CD4-positive, alpha-beta T cell treated with Interleukin-15 for 1 hour (primary cell): ENCODE measurements at places on chromosomes 4 and X.

GRCh38 chr4:168483811-168484210 lies 3.5 kb upstream of the DDX60L start:
- no peak for DNase-seq

GRCh38 chrX:44784241-44784640 lies 59.6 kb upstream of the DUSP21 start:
- DNase-seq = no peak

- DNase-seq = peak; percentile 70
These were observed 32.9 kb downstream of the HTT-AS start for GRCh38 chr4:3041192-3042142.

- no peak for DNase-seq
These were observed 20.1 kb upstream of the TET2 start for GRCh38 chr4:105126311-105127169.

DNA sequence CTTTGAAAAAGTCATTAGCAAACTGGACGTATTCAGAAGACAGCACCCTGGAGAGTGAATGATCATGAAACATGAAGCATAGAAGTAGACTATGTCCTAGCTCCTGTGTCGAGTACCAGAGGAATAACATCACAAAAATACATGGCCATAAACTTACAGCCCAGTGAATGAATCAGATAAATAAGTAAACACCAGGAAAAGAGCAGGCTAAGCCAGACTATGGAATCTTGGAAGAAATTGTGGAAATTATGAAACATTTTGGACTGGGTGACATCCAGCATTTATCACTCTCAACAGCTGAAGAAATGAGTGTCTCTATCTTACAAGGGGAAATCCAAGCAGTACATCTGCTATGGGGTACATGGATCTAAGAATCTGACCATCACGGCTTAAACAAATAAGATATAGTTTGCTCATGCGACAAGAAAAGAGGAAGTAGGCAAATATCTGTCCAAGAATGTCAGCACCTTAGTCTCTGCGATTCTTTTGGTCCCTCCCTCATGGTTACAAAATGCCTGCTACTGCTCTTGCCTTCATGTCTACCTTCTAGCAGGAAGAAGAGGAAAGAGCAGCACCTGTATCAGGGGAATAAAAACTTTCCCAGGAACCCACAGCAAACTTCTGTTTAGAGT lies 481.5 kb downstream of the BCOR start:
- DNase-seq = no peak

- no peak for DNase-seq
These were observed 15.7 kb downstream of the ADGRA3 start for GRCh38 chr4:22500128-22500611.

GRCh38 chr4:148300877-148301276 lies 141.3 kb downstream of the NR3C2 start:
- no peak for DNase-seq

DNA sequence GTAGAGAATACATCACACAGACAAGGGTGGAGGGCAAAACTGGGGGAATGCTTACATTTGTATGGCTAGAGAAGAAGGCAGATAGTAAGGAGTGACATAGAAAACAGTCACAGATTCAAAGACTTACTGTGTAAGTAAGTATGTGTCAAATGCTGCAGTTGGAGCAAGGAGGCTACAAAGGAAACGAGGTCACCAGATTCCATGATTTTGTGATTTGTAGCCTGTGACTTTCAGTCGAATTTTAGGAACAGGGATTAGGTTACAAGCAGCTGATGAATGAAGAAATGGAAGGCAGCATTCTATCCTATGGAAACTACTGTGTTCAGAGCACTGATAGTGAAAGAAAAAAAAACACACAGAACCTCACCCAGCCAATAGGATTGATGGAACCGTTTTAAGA lies 407.9 kb downstream of the IL15 start:
- DNase-seq = no peak

DNA sequence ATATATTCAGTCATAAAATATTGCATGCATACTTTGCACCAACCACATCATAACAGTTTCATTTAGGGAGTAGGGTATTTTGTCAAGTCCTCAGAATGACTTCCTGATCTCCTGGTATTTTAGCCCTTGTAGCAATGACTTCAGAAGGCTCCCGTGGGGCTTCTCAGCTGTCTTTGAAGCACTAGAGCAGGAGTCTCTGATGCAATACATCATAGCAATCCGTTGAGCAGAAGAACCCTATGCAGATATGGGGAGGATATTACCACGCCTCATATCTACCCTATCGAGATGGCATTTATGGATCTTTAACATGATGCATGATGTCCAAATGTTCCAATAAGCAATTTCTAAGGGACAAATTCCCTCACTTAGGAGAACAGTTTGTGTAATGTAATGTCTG lies 373.7 kb upstream of the FTHL17 start:
- no peak for DNase-seq

GRCh38 chrX:67654301-67654700 lies 110.5 kb downstream of the AR start:
- DNase-seq = no peak

DNA sequence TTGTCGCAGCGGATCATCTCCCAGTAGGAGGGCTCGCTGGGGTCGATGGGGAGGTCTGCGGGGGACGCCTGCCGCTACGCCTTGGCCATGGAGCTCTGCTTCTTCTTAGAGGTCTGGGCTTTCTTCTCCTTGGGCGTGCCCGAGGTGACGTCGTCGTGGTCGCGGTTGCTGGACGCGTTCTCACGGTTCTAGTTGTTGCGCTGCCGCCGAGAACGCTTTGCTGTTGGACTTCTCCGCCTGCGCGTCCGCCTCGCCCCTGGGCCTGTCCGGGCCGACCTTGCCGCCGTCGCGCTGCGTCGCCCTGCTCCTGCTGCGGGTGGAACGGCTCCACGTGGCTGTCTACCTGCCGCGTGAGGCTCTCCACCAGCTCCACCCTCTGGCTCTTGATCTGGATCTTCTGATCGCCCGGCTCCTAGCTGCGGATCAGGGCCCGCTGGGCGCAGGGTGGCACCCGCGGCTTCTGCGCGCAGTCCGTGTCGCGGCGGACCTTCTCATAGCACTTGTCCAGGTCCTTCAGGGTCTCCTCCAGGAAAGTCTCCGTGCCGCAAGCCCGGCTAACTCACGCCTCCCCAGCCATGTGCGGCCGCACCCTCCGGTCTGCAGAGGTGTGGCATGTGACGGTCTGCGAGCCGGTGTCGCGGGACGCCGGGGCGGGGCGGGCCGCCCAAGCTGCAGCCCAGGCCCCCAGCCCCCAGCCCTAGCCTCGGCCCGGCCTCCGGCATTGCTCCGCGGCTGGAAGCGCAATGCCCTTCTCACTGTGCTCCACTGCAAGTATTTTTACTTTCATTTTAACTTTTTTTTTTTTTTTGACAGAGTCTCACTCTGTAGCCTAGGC lies 40.5 kb upstream of the OGT start:
- peak; percentile 55 for DNase-seq

DNA sequence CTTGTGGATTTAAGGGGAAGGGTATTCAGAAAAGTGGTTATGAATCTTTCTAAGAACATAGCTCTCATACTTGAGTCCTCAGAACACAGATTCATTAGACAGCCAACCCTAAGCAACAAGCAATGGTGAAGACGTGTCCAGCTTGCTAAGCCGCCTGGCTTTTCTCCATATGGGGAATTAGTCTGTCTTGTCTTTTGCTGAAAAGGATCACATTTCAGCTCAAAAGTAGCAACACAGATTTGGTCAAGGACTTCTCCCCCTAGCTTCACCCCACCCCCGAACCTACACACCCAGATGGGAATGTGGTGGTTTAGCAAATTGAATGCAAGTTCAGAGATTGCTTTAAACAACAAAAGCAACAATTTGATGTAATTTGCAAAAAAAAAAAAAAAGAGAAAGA lies 103.3 kb upstream of the RASGEF1B start:
- no peak for DNase-seq

- no peak for DNase-seq
These were observed 361.4 kb downstream of the RAPGEF2 start for GRCh38 chr4:159464302-159464701.

DNA sequence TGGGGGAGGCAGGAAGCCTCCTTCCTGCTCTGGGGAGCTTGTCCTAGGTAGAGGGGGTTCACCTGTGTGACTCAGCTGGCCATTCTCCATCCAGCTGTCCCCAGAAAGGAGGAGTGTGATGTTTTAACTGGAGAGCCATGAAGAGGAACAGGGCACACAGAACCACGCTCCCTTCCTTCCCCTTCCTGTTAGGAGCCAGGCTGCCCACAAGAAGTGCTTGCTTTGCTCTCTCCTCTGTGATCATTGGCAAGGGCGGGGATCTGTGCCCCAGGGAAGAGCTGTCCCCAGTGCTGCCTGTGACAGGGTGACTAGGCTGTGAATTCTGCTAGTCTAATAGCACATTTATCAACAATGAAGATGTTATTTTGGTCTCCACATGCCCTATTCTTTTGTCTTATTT lies 169.6 kb upstream of the GATB start:
- DNase-seq = no peak

DNA sequence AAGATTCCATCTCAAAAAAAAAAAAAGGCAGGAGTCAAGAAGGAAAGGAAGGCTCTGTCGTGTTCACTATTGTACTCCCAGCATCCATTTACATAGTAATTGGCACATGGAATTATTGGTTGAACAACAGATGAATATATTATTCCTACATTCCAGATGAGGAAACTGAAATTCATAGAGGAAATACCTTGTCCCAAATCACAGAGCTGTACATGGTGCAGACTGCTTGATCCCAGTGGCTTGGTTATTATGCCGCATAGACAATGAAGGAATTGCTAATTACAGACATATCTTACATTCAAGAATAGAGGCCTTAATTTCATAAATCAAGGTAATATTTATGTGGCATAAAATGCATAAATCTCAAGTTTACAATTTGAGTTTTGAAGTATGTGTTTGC lies 63.6 kb downstream of the LDB2 start:
- DNase-seq = no peak

GRCh38 chr4:131638781-131639180 lies 1510.3 kb upstream of the PCDH10 start:
- DNase-seq = no peak

DNA sequence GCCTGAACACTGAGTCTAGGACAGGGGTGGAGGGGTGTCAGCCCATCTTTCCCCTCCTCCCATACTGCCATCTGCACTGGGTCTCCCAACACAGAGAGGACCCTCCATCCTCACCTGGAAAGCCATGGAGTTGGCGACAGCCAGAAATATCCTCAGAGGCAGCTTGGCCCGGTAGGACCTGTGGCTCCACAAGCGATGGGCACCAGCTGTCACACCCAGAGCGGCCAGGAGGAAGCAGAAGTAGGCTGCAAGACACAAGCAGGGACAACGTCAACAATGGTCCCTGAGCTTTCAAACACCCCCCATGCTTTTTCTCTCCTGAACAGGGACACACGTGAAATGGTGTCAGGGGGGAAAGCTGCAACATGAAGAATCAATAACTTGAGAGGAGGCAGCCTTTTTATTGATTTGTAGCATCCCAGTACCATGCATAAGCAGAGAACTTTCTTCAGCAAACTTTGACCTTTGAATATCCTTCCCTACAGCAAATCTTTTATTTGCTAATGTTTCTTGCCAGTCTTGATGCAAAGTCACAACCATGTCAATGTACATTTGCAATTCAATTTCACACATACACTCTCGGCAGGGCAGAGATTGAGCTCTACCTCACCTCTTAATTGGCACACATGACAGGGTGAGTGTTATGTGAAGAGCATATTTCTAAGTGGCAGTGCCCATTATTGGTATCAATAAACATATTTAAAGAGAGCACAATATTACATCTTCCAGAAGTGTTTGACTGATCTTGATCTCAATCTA lies 93.2 kb downstream of the SCD5 start:
- DNase-seq = no peak

DNA sequence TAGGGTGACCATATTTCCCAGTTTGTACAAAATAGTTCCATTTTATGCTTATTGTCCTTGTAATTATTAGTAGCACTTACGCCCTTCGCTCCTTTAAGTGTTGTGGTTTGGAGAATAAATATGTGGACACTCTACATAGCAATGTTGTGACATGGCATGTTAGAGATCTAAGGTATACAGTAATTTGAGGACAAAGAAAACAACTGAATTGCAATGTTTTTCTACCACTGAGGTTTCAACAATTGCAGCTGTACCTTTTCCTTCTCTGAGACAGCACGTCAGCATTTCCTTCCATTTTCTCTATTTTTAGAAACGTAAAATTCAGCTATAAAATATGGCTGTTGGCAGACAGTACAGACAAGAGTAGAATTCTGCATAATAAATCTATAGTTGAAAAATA lies 323.1 kb downstream of the MAPK10 start:
- no peak for DNase-seq

DNA sequence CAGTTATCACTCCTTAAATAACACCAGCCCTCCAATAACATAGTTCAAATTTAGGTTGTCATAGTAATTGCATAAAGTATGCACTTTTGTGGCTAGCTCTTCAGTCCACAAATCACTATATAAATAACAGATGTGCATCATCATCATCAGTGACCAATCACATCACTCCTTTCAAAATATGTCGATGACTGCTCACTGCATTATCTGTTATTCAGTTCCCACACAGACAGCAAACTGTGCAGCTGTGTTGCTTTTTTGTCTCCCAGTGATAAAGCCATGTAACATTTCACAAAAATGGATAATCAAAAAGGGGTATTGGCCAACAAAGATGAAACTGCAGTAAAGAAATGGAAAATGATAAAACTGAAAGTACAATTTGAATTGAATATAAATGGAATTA lies 205.4 kb downstream of the DCLK2 start:
- no peak for DNase-seq

DNA sequence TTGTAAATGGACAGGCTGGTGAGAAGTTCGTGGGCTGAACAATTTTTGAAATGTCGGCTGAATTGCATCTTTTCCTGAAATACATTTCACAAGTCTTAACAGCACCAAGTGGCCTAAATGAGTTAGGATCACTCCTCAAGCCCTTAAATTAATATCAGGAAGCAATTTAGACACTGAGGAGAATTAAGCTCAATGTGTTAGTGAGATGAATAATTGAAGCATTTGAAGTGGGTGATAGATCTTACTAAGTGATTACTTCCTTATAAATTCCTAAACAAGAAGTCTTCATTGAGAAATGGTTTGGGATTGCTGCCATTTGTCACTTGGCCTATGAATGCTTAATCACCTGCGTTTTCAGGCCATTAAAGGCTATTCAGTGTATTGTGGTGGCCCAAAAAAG lies 116.8 kb downstream of the NAA11 start:
- no peak for DNase-seq

- no peak for DNase-seq
These were observed 448.1 kb upstream of the TRAM1L1 start for GRCh38 chr4:117533501-117533900.

DNA sequence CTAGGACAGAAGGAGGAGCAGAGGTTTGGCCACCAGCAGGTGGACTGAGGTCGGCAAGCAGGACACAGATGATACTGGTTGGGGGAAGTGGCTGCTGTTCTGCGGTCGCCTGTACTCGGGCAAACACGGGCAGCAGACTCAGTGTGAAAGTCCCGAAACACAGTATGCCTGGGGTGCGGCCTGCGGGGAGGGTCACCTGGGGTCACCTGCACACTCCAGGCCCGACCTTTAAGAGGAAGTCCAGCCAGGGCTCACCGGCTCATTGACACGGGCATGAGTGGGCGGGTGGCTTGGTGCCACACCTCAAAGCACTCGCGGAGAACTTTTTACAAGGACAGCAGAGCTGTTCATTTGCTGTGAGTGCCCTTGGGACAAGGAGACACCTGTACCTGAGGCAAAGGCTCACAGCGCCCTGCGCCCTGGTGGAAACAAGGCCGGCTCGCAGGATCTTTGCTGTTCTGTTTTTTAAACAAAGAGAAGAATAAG lies 71.5 kb upstream of the MXD4 start:
- no peak for DNase-seq
